ENCODE measurements at places on chromosomes 16 and 17. TPM values are rescaled to one million over a fixed set of nuclear protein-coding genes. Genes with fewer than 3 reads are reported as not detected.

Gene SLC5A11
- 37.1 TPM for total RNA-seq

DNA sequence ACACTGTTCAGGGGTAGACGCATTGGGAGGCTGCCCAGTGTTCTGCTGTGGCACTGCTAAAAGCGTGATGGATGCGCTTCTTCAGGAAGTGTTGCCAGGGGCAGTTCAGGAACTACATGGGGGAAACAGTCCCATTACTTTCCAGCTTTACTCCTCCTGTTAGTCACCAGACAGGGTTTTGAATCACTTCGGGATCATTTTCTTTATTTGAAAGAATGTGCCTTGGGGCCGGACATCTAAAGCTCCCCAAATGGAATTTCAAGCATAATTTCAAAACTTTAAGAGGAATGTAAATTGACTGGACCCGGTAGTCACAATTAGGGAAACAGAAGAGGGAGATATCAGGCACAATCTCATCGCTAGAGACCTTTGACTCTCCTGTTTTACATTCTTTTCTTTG lies 1.3 kb upstream of the KRTAP2-1 start:
- DNase-seq: no peak

DNA sequence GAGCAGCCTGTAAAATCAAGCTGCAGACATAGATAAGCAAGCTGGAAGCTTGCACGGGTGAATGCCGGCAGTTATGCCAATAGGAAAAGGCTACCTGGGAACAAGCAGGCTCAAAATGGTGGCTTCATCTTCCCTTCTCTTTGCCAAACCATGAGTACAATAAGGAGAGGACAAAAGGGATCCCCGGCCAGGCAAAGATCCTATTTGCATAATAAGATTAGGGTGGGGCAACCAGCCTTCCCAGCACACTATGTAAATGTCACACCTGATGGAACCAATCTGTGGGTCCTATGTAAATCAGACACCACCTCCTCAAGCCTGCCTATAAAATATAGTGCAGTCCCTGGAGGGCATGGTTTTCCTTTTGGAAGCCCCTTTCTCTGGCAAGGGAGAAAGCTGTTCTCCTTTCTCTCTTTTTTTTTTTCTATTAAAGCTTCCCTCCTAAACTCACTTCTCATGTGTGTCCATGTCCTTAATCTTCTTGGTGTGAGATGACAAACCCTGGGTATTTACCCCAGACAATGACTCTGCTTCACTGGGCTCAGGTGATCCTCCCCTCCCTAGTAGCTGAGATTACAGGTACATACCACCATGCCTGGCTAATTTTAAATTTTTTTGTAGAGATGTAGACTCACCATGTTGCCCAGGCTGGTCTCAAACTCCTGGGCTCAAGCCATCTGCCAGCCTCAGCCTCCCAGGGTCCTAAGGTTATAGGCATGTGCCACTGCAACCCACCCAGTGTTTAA lies 44.2 kb downstream of the PSMD12 start:
- no peak for DNase-seq

GRCh38 chr16:89367538-89367915 lies 122.8 kb downstream of the ANKRD11 start:
- no peak for DNase-seq

- DNase-seq: no peak
Measured at GRCh38 chr17:72665852-72666851, 426.3 kb downstream of the SLC39A11 start.

Gene KPNA2
- 55.8 TPM for total RNA-seq

- no peak for DNase-seq
Measured at GRCh38 chr16:63625126-63625525, 1496.7 kb downstream of the CDH11 start.

GRCh38 chr16:77295896-77296295 lies 96.7 kb downstream of the SYCE1L start:
- no peak for DNase-seq

Gene IRX5
- not detected for total RNA-seq
